ENCODE measurements at places on chromosomes 2 and 18.

- no peak for DNase-seq
These were observed 228.6 kb downstream of the SATB2 start for GRCh38 chr2:199228887-199229819.

- DNase-seq: no peak
These were observed 45.1 kb upstream of the FHL2 start for GRCh38 chr2:105443617-105444598.

- no peak for DNase-seq
These were observed 1207.8 kb upstream of the FAM98A start for GRCh38 chr2:34806891-34807290.

GRCh38 chr2:88226754-88227153, 56.6 kb downstream of the THNSL2 start:
- DNase-seq: no peak

- DNase-seq: no peak
These were observed 96.5 kb upstream of the NFATC1 start for GRCh38 chr18:79299272-79299671.

- no peak for DNase-seq
These were observed 12.5 kb downstream of the HDLBP start for GRCh38 chr2:241302759-241303651.

GRCh38 chr2:45902380-45902779, 250.9 kb downstream of the PRKCE start:
- DNase-seq: no peak

DNA sequence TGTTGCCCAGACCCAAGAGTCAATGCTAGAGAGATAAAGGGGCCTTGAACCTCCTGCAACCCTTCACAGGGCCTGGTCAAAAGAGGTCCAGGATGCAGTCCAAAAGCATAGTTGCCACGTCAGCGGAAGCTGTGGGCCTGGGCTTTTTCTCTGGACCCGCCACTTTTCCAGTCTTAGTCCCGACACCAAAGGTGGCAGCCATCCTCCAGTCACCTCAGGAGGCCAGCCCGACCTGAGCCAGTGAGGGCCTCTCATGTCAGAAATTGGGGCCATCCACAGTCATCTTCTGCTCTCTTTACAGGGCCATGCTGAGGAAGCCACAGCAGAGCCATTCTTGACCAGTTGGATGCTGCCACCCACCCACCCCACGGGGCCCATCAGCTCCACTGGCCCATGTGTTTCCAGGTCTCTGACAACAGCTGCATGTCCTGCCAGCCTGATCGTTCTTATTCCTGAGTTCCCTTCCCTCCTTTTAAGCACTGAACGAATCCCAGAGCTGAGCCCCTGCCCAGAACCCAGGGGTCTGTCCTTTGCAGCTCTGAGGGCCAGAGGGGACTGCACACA, 34.1 kb upstream of the KLHL29 start:
- DNase-seq: no peak

GRCh38 chr2:71453404-71454220, at the start of gene DYSF:
TSS of gene DYSF (plus strand) at chr2:71453561.
- no peak for DNase-seq

DNA sequence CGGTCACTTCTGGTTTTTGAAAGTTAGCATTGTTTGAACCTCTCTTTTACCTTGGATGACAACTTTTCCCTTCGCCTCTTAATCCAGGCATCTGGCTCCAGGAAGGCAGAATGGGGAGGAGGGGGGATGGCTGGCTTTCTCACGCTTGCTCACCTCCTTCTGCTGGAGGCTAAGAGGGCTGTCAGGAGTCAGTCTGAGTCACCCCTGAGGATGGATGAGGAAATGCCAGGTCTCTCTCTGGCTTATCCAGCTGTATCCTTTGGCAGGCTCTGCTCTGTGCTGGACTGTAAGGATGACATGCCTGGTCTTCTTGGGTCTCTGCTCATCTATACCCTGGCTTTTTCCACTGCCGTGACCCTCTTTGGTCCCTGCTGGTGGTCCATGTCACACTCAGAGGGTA, 142.9 kb upstream of the GYPC start:
- DNase-seq: no peak

DNA sequence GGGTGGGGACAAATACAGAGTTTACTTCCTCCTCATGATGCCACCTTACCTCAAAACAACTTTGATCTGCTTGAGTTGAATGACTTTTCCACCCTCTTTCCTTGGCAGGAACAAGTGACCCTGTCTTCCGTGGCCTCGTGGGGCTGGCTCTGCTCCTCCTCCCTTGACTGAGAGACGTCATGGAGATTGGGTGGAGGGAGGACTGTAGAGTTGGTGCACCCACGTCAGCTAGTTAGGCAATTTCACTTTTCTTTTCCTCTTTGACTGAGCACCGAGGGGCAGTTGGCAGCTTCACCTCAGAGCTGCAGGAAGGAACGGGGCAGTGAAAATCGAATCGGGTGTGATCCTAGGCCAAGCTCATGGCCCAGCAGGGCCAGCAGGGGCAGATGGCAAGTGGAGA, at the start of gene SP140:
Gene SP140, plus strand, starts transcription at position 251 of the 400 bp plus-strand sequence. Its CDS starts 109 bp downstream, at position 360.
- DNase-seq: no peak

GRCh38 chr18:36594621-36595020, 234.2 kb downstream of the TPGS2 start:
- DNase-seq: no peak

DNA sequence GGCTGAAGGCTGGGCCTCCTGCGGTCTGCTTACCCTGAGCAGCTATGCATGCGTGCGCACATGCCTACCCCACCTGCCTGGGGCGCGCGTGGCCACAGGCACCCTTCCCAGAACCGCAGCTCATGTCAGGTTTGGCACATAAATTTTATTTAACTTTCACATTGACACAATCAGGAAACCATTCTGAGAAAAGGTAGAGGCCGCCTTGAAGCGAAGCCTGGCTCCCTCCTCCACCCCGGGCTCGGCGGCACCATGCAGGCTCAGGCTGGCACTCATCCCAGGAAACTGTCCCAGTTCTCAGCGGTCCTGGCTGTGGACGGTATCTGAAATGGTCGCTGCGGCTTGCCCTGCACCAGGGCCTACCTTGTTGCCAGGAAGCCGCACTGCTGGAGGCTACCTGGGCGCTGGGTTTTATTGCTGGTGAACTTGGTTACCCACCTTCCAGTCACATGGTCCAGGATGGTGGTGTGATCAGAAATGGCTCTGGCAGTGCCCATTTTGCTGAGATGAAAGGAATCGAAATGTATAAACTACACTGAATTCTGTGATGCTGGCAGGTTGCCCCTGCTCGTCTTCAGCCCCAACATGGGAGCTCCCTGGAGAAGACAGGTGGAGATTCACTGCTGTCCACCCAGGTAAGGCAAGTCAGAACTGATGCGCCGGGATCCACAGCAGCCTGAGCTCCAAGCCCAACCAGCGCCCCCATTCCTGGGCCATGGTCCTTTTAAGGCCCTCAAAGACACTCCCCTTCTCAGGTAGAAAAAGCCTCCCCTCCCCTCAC, 25.5 kb downstream of the CHST10 start:
- DNase-seq: peak; percentile 62

DNA sequence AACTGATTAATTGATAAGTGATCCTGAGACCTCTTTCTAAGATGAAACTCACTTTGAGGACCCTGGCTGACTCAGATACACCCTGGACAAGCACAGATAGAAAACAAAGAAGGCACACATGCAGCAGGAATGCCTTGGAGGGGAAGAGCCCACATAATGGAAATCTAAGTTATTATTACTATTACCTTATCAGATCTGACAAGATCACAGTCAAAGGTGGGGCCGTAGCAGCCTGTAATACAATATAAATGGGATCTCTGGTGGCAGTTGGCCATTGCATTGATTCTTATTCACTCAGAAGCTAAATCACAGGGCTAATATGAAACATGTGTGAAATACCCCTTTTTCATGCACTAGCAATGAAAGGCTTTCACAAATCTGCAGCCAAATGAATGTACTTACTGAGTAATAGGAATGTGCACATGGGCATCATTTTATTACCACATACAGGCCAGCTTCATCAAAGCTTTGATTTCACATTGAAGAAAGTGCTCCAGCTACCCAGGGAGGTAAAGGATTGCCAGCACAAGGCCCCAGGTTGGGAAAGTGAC, 84.0 kb downstream of the ZBTB7C start:
- no peak for DNase-seq

GRCh38 chr2:62197925-62198633, 2.2 kb downstream of the B3GNT2 start:
- DNase-seq: no peak

DNA sequence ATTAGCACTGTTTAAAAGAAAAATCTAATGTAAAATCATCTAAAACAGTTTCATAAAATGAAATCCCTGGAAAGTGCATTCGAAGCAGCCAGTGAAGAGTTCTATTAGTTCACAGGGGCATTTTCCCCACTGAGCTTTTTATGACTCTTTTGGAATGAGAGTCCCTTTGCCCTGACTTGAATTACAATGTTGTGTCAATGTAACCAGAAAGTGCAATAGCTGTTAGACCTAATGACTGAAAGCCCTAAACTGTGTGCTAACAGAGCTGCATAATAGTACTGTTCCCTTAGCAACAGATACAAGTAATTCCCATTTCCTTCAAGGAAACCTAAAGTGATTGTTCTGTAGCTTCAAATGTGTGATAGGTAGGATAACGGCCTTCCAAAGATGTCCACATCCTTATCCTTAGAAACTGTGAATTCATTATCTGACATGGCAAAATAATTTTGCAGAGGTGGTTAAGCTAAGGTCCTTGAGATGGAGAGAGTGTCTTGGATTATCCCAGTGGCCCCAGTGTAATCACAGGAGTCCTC, 134.4 kb downstream of the L3MBTL4 start:
- no peak for DNase-seq

DNA sequence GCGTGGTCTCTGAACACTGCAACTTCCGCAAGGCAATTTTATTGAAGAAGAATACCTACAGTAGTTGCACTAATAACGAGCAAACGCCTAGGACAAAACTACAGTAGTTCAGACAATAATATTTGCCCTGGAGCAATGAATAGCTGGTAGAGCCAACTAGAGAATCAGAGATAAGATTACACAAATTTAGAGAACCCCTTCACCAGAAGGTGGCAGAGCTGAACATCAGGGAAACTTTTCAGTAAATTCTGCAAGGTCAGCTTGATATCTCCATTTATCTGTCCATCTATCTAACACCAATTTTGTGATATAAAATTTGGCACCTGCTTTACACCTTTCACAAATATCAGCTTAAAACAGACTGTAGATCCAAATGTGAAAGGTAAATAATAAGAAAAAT, 43.8 kb downstream of the CDH19 start:
- DNase-seq: no peak

DNA sequence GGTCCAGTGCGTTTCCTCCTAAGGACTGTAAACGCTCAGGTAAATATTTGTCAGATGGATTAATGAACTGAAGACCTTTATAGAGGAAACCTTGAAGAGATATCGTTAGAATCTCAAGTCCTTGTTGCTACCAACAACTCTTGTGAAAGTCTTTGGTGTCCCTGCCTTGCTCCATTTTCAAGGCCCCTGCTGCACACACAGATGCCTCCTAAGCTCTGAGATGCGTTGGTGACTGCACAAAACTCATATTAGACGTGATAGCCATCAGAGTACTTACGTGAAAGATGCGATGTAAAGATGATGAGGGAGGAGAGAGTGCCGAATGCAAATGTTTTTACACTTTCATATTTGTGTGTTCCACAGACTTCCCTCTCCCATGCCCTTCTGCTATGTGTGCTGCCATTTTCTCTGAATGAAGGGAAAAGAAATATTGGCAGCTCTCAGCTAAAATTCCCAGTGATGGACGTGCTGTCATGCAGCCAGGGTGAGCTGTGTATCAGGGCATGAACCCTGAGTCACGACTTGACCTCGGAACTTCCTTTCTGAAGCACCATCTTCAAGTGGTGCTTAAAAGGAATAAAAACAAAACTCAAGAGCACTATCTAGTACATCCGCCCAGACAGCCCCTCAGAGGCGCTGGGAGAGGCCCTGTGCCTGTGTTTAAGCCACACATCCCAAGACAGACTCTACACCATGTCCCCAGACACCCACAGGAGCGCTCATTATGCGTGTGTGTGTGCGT, 117.4 kb downstream of the FAM210A start:
- no peak for DNase-seq

DNA sequence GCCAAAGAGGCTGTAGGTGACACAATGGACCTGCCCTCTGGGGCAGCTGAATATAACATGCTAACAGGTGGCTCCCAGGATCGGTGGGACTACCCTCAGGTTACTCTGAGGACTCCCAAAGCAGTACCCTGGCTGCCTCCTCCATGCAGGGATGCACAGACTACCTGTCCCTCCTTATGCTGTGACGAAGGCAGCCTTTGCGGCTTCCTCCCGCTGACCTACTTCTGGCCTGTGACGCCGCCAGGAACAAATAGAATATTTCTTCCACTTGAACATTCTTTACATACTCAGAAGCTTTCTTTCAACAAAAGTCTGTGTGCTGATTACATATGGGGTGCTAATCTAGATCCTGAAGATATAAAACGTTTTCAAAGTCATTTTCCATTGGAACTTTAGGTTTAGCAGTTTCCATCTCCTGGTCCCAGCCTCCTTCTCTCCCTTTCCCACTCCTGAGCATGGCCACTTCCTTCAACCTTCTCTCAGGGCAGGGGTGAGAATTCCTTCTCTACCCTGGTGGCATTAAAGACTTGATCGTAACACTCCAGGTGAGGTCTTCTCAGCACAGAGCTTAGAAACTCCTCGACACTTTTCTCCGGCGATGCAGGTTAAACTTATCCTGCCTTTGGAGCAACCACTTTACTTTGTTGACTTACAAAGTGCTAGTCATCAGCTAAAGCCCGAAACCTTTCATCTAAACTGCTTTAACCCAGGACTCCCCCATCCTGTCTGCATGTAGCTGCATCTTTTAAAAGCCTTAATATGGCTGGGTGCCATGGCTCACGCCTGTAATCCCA, 58.9 kb upstream of the STK17B start:
- DNase-seq: no peak

GRCh38 chr18:55786651-55787272, 198.8 kb upstream of the TCF4 start:
- DNase-seq: no peak

- no peak for DNase-seq
These were observed 593.2 kb upstream of the ZNF804A start for GRCh38 chr2:184004948-184005672.

- no peak for DNase-seq
These were observed 146.7 kb downstream of the TSN start for GRCh38 chr2:121902171-121902591.

DNA sequence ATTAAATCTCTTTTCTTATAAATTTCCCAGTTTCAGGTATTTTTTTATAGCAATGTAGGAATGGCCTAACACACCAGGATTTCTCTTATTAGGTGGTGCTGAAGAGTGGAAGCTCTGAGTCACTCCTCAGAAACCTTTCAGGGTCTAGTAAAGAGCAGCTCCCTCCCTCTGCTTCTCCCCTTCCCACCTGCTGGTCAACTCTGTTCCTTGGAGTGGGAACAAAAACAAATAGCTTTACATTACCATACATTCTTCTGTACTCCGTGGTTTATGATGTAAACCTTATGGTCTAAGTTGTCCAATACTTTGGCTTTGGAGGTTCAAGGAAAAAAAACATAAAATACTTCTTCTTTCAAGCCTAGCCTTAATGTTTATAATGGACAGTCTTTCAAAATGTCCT, 2.7 kb upstream of the IL1R1 start:
- no peak for DNase-seq

DNA sequence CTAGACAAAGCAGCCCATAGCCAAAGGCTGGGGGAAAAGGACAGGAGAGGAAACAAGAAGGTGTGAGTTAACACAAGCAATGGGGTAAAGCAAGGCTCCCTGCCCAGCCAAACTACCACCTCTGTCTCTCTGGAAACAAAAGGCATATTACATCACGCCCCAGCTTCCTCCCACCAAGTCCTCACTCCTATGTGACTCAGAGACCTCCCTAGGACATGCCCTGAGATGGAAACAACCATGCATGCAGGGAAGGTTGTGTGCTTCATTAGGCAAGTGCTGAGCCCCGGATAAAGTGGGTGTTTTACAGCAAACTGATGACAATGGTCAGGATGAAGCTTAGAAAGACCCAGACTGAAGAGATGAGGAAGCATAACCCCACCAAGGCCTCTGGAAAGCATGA, 9.0 kb upstream of the ATRAID start:
- DNase-seq: no peak

Measured in cerebellar nuclear complex (tissue), 1 donor.